ENCODE measurements at places on chromosomes 12 and 14. TPM values are rescaled to one million over a fixed set of nuclear protein-coding genes. Genes with fewer than 3 reads are reported as not detected.

IFNG-AS1 gene
- not detected for total RNA-seq

IL22 gene
- total RNA-seq = 52.3 TPM

MFAP5 gene
- not detected for total RNA-seq

CCDC38 gene
- total RNA-seq = 0.28 TPM

HRK gene
- total RNA-seq = not detected

- no peak for ATAC-seq
Observed at GRCh38 chr14:26398616-26399015, 199.2 kb downstream of the NOVA1 start.

- peak; percentile 78 for ATAC-seq
Observed at GRCh38 chr14:91805659-91806058, 61.7 kb downstream of the TC2N start.

DNA sequence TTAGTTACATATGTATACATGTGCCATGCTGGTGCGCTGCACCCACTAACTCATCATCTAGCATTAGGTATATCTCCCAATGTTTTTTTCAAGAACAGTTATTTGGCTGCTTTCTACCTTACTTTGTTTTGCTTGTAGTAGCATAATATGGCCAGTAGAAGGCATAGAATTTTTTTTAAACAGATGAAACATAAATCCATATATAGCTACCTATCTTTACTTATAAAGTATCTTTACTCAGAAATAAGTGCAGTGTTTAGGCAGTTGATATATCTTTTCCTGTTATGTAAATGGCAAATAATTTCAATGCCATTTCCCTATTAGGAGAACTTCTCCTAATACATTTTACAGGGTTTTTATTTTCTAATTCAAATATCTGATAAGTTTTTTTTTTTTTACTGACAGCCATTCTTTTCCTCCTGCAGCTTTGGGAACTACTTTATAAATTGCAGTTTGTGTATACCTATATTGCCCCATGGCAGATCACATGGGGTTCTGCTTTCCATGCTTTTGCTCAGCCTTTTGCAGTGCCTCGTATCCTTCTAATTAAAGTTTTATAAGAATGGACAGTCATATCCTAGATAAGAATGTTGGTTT, 143.1 kb downstream of the PCNX1 start:
- no peak for ATAC-seq

GRCh38 chr12:24127919-24128721, 178.7 kb upstream of the SOX5 start:
- ATAC-seq = no peak

DNA sequence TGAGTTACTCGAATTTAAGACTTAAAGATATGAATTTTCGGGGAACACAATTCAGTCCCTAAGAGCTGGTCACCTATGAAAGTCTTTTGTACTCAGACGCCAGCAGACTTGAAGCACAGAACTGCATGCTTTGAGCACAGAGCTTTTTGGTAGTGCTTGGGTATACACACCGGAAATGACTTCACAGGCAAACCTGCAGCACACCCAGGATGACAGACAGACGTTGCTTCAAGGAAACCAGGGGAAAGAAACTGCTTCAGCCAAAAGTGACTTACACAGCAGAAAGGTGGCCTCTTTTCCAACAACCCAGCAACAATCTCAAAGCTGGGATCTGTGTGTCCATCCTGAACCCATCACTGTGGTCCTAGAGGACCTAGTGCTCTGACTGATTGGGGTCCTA, 975.1 kb downstream of the AACS start:
- no peak for ATAC-seq

DNA sequence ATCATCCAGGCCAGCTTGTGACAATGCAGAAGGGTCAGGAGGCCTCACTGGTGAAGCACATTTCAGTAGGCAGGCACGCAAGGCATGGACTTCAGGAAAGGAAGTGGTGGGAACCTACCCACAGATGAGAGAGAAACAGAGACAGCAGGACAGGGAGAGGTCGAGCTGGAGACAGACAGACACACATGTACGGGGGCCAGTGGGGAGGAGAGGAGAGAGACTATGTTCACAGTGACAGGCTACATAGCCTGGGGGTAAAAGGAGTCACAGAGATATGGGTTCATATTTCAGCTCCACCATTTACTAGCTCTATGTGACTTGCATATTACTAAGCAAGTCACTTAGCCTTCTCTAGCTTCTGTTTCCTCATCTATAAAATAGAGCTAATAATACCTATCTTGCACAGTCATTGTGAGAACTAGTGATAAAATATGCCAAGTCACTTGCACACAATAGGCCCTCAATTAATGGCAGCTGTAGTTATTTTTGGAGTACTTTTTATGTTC, 91.1 kb upstream of the FUT8 start:
- peak; percentile 85 for ATAC-seq

DNA sequence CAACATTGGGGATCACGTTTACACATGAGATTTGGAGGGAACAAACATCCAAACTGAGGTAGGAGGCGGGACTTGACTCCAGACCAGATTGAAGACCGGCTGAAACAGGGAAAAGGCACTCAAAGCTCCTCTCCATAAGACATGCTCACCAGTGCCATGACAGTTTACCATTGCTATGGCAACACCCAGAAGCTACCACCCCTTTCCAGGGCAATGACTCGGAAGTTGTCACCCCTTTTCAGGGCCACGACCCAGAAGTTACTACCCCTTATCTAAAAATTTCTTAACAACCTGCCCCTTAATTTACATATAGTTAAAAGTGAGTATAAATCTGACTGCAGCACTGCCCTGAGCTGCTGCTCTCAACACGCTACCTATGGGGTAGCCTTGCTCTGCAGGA, 34.1 kb downstream of the TMEM233 start:
- no peak for ATAC-seq

- ATAC-seq = no peak
Observed at GRCh38 chr12:58873496-58873895, 46.8 kb downstream of the LRIG3 start.

DNA sequence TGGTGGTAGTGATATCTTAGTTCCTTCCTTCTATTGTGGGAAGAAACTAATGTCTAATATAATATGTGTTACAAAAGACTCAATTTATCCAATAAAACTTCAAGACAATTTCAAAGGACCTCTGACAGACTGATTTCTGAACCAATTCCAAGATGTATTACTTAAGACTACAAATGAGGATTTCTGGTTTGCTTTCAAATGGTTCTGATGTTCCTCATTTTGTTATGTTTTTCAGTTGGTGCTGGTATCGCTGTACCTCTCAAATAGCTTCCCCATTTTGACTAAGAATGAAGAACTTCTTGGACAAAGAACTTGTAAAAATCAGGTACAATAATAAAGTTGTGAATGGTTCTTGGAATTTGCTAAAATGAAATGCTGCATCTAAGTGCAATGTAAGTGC, 19.4 kb upstream of the MBIP start:
- peak; percentile 11 for ATAC-seq

- ATAC-seq = no peak
Observed at GRCh38 chr12:108495054-108495453, 20.0 kb upstream of the FICD start.

DNA sequence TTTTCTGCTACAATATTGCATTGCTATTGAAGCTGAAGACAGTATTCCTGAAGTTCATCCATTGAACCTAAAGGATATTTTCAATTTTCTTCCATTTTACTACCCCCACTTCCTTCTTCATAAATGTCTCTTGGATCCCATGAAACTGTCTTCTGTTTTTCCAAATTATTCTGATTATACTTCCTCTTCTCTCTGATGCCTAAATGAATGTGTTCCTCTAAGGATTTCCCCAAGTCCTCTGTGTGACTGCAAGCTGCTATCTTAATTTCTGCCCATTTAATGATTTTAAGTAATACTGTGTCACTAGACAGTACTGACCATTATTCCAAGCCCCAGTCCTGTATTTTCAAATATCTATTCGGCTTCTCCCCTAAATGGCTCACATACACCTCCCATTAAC, 102.9 kb downstream of the TAOK3 start:
- ATAC-seq = no peak

- ATAC-seq = no peak
Observed at GRCh38 chr12:49905718-49906314, 2.1 kb upstream of the FAIM2 start.

GRCh38 chr14:92482621-92483319, 30.8 kb upstream of the RIN3 start:
- no peak for ATAC-seq

DNA sequence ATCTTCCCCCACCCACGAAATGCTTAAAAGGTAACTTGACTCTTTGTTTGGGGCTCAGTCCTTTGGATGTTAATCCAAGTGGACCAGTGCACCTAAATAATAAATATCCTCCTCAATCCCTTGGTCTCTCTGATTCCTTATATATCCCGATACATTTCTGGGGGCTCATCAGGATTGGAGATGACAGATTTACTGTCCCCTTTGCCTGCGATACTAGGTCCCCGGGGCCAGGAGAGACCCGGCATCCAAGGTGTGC, 26.3 kb downstream of the KLRK1 start:
- no peak for ATAC-seq

DNA sequence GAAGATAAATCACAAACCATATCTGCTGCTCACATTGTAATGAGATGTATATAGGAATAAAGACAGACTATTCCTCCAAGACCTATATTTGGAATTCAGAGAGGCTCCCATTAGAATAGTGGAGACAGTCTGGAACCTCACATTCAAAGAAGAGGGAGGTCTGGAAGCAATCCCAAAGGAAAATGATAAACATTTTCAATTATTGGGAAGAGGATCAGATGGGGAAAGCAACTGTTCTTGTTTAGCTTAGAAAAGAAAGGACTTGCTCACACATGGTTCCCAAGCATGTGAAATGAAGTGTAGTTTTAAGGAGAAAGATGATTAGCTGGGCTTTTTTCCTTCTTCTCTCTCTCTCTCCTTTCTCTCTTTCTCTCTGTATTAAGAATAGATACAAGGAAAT, 193.0 kb upstream of the LMNTD1 start:
- no peak for ATAC-seq

GRCh38 chr12:119683413-119683812, 15.5 kb downstream of the PRKAB1 start:
- ATAC-seq = no peak

DNA sequence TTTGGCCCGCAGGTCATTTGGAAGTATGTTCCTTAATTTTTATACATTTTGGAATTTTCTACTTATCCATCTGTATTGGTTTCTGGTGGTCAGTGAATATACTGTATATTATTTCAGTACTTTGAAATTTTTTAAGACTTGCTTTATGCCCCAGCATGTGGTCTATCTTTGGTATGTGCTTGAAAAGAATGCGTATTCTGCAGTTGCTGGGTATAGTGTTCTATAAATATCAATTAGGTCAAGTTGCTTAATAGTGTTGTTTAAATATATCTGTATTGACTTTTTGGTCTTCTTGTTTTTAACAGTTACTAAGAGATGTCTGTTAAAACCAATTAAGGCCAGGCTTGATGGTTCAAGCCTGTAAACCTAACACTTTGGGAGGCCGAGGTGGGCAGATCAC, 21.7 kb upstream of the SIX1 start:
- ATAC-seq = no peak

DNA sequence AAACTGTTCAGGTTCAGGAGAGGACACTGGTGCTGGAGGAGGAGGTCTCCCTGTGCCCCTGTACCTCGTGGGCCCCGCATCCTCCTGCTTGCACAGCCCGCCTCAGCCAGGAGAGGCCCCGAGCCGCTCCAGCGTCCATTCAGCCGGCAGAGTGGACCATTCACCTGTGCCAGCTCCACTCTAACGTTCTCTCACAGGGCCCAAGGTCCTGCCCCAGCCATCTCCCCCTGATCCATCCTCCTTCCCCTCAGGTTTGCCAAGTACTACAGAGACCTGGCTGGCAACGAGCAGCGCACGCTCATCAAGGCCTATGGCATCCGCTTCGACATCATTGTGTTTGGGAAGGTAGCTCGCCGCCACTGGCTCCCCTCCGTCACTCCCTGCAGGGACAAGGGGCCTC, 22.2 kb downstream of the P2RX4 start:
- ATAC-seq = no peak

- peak; percentile 7 for ATAC-seq
Observed at GRCh38 chr12:6791931-6792520, 2.7 kb downstream of the CD4 start.

- ATAC-seq = no peak
Observed at GRCh38 chr12:6615802-6616201, 8.6 kb upstream of the CHD4 start.

- ATAC-seq = no peak
Observed at GRCh38 chr14:38063711-38064320, 143.9 kb upstream of the SSTR1 start.

- no peak for ATAC-seq
Observed at GRCh38 chr14:105165761-105166485, 2.7 kb downstream of the JAG2 start.

GRCh38 chr12:46358791-46359666, 13.5 kb downstream of the SLC38A2 start:
- no peak for ATAC-seq

Data from activated T-helper 17 cell treated with anti-CD3 and anti-CD28 coated beads, Interleukin-2, amount 50 U/mL, for 72 hours (primary cell).